ENCODE measurements at places on chromosomes 5 and 9. TPM values are rescaled to one million over a fixed set of nuclear protein-coding genes. Genes with fewer than 3 reads are reported as not detected.

Gene ELOVL7
- 7.5 TPM for total RNA-seq

Gene CSF2
- not detected for total RNA-seq

- DNase-seq = no peak
These were observed 81.9 kb downstream of the PRR16 start for GRCh38 chr5:120545951-120546350.

DNA sequence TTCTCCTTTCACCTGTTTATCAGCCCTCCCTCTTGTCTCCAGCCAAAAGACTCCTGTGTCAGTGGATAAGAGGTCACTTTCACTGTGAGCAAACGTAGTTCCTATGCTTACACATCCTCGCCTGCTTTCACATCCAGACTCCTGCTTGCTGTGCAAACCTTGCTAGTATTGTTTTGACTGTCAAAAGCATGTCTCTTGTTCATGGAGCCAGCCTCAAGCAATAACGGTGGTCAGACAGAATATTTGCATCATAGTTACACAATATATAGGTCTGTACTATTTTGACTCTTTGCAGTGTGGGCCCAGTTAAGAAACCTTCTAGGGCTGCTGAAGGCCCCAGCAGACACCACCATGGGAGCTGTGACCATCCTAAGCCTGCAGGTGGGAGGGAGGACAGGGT, 420.0 kb downstream of the SEMA5A start:
- no peak for DNase-seq

Measured in breast epithelium (tissue), 4 donors.